Left colon (tissue), 2 donors: ENCODE measurements at places on chromosomes 1 and 21. TPM values are rescaled to one million over a fixed set of nuclear protein-coding genes. Genes with fewer than 3 reads are reported as not detected.

The KCNQ4 gene
- total RNA-seq, result 2.4 TPM

The NHLH1 gene
- total RNA-seq, result not detected

The ADORA1 gene
- total RNA-seq, result 0.39 TPM

The PGLYRP3 gene
- total RNA-seq, result not detected

The MAP7D1 gene
- 62.5 TPM for total RNA-seq

The CHIA gene
- not detected for total RNA-seq

The AMY1B gene
- total RNA-seq, result not detected

The FCRL4 gene
- total RNA-seq, result not detected

The YOD1 gene
- total RNA-seq, result 7.2 TPM

The GFI1 gene
- total RNA-seq, result 8.2 TPM

The CLCNKB gene
- total RNA-seq, result 0.14 TPM

The BATF3 gene
- total RNA-seq, result 1.1 TPM

The COL16A1 gene
- 15.7 TPM for total RNA-seq

The FLG2 gene
- not detected for total RNA-seq

The APH1A gene
- 194 TPM for total RNA-seq

The FAM72C gene
- total RNA-seq, result not detected

The NTMT2 gene
- total RNA-seq, result not detected

The PTGFR gene
- 0.87 TPM for total RNA-seq

The PAPPA2 gene
- 2.0 TPM for total RNA-seq

The KDM5B gene
- 63.1 TPM for total RNA-seq

The RGS18 gene
- 0.46 TPM for total RNA-seq

The CLCNKA gene
- 1.7 TPM for total RNA-seq

The ERICH3 gene
- not detected for total RNA-seq

The ADCY10 gene
- 0.42 TPM for total RNA-seq

The CLCA1 gene
- 848 TPM for total RNA-seq
